ENCODE measurements at places on chromosomes 11 and 22.

DNA sequence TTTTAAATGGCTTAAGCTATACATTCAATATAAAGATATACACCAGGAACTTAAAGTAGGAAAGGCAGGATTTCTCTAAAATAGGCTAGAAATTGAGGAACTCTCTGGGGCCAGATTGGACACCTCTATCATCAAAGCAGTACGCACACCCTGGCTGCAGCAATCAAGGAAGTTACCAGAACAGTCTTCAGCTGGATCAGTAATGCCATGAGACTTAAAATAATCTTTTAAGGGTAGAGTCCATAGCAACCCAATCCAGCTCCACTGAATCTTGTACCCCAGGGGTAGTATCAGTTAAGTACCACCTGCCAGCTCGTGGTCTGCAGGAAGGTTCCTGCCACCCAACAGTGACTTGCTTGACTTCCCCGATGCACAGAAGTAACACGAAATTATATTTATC, 3.0 kb downstream of the RDX start:
- DNase-seq: no peak

GRCh38 chr11:75246006-75246670, 5.6 kb downstream of the TPBGL start:
- no peak for DNase-seq

GRCh38 chr11:17498058-17498457, 21.4 kb upstream of the ABCC8 start:
- DNase-seq: peak; percentile 2

- DNase-seq: no peak
Observed at GRCh38 chr11:87072787-87073186, 35.1 kb downstream of the TMEM135 start.

DNA sequence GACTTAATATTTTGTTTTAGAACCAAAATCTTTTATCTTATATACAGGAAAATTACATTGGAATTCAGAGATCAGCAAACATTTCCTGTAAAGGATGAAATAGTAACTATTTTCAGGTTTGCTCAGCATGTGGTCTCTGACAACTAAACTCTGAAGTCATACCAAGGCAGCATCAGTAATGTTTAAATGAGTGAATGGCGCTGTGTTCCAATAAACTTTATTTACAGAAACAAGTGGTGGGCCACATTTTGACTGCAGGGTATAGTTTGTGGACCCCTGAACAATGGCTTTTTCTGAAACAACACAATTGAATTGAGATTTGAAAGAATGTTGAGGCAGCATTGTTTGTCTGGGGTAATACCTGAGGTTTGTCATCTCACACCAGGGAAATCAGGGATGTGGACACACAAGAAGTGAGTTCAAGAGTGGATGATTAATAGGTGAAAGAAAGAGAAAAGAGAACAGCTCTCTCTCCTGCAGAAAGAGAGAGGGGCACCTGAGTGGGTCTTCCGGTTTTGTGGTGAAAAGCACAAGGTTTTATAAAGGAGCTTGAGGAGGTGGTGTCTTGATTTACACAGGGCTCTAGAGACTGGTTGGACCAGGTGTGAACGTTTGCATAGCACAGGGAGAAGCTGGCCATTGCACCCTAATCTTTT, 113.5 kb upstream of the VPREB1 start:
- no peak for DNase-seq

Data from NCI-H2081 treated with DMSO at 0.1 percent for 48 hours (cell line).